Caki2 (cell line): ENCODE measurements at places on chromosomes 3 and 15. TPM values are rescaled to one million over a fixed set of nuclear protein-coding genes. Genes with fewer than 3 reads are reported as not detected.

SPINK8 gene
- total RNA-seq: not detected in 2 replicates

CCDC39 gene
- not detected in 2 replicates for total RNA-seq

GRCh38 chr3:3170998-3171397, 8.5 kb downstream of the CRBN start:
- DNase-seq: no peak

- DNase-seq: no peak
Measured at GRCh38 chr15:22850055-22850454, 11.6 kb downstream of the NIPA2 start.

DNA sequence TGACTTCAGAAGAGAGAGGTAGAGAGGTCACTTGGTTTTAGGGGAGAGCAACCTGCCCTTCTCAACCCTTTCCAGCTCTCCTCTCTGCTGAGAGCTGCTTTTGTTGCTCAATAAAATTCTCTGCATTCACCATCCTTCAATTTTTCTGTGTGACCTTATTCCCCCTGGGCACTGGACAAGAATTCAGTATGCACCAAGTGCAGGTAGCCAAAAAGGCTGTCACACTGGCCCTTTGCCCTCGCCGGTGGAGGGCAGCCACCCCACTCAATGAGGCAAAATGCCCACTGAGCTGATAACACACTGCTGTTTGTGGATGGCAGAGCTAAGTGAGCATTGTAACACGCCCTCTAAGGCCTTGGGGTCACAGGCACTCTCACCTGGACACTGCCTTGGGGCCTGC, 12.9 kb downstream of the PGBD4 start:
- no peak for DNase-seq

DNA sequence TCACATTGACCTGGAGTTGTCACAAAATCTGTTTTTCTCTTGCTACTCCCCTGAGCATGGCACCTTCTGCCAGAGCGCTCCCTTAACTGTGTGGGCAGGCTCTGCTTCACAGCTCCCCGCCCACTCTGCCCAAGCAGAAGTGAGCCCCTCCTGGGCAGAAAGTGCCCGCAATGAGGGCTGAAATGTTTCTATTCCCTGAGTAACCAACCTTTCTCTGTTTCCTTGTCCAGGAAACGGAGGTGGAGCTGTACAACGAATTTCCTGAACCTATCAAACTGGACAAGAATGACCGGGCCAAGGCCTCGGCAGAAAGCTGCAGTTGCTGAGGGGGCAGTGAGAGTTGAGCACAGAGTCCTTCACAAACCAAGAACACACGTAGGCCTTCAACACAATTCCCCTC, 66.3 kb upstream of the ACAD9 start:
- DNase-seq: no peak
